Amygdala (tissue), 56 donors: ENCODE measurements at places on chromosomes 12 and 14.

GRCh38 chr12:98456576-98457573 is 58.5 kb upstream of the TMPO start:
- no peak for DNase-seq

- no peak for DNase-seq
These were observed 6.7 kb upstream of the SLC25A29 start for GRCh38 chr14:100312877-100313400.

- peak; percentile 25 for DNase-seq
These were observed 707 bp downstream of the G2E3 start for GRCh38 chr14:30559638-30560091.

DNA sequence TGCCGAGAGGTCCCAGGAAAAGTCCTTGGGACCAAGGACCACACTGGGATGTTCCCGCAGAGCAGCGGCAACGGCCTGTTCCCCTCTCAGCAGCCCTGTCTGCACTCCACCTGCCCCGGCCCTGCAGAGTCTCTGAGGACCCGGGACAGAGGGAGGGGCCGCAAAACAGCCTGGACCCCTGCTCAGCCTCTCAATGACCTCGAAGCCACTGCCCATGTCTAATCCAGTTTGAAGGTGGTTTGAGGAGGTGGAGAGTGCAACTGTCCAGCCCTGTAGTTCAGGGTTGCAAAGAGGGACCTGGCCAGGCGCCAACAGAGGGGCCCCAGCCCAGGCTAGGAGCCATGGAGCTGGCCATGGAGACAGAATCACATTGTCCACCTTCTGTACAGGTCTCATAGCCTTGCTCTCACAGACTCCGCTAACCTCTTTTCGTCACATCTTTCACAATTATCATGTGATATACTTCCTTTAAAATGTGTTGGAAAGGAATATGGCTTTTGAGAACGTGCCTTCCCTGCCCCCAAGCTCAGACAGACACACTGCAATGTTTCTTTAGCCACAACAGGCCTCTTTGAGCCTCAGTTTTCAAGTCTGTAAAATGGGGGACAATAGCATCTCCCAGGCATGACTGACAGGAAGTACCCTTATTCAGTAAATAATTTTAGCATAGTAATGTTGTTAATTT is 49.3 kb downstream of the ACTN1 start:
- no peak for DNase-seq

DNA sequence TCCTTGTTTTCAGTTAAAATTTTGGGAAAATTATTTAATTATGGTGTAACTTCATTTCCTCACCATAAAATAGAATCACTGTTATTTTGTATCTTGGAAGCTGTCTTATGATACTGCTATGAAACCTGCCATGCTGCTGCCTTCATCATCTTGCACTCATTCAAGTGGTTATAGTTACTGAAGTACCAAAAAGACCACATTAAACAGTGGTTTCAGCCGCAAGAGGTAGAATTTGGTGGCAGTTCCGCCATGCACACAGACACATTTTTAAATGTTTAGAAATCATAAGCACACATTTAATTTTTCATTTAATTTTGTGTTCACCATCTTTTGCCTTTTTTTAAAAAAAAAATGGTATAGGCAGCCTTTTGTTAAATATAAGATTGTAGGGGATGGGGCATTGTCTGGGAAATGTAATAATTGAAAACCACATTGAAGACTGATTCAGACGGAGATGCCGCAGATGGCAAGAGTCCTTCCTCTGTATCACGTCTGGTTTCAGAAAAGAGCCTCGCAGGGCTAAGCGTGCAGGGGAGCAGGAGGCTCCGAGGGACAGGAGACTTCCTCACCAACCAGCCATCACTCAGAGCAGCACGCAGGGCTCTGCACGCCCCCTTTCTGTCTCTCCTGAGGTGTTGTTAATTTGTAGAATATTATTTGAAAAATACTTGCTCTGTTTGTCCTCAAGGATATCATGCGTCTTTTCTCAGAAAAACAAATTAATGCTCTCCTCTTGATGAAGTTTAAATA is 115.2 kb upstream of the PELI2 start:
- no peak for DNase-seq

- no peak for DNase-seq
These were observed 41.6 kb downstream of the DUSP16 start for GRCh38 chr12:12521044-12521485.

GRCh38 chr14:53954551-53955228 is 1.9 kb downstream of the BMP4 start:
- DNase-seq, result no peak

DNA sequence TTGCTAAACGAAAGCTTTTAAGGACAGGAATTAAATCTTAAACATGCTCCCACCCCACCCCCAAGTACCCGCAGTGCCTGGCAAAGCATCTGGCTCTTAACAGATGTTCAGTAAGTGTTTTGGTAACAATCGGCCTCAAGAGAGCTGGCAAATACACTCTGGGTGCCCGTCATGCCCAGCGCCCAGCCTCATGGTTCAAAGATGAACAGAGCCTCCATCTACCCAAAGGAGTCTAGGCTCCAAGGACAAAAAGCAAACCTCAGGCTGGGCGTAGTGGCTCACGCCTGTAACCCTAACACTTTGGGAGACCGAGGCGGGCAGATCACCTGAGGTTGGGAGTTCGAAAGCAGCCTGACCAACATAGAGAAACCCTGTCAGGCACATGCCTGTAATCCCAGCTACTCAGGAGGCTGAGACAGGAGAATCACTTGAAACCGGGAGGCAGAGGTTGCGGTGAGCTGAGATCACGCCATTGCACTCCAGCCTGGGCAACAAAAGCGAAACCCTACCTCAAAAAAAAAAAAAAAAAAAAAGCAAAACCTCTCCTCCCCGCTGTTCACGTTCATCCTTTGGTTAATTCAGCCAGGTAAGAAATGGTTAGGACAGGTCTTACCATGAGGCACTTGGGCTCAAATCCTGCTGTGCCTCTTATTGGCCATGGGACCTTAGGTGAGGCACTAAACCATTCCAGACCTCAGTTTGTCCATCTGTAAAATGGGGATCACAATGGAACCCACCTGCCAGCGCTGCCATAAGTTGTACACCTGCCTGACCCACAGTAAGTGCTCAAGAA is 151.3 kb downstream of the BCL11B start:
- DNase-seq, result no peak

- no peak for DNase-seq
These were observed 780 bp downstream of the TBC1D15 start for GRCh38 chr12:71840231-71840847.
